Stimulated activated naive CD4-positive, alpha-beta T cell treated with Interleukin-2 at 50 U/mL for 16 hours (primary cell): ENCODE measurements at places on chromosomes 6 and 20.
A peak's percentile ranks its signal among the peaks of the same experiment; 100 is the strongest.

DNA sequence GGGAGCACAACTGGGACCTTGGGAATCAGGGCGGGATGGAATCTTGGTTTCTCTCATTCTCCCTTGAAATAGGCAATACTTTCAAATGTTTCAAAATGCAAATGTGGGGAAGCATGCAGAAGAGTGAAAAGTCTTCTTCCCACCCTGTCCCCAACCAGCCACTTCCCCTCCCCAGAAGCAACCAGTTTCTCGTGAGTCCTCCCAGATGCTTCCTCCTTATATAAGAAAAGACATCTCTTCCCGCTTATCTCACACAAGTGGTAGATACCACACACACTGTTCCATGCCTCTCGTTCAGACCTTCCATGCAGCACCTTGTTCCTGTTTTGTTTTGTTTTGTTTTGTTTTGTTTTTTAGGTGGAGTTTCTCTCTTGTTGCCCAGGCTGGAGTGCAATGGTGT lies 25.1 kb downstream of the HCK start:
- no peak for DNase-seq

- no peak for DNase-seq
These were observed 18.3 kb downstream of the BTN2A1 start for GRCh38 chr6:26475823-26476729.

- no peak for DNase-seq
These were observed 69.7 kb upstream of the TOX2 start for GRCh38 chr20:43844778-43845614.

- DNase-seq = peak; percentile 16
These were observed 1.9 kb downstream of the NFATC2 start for GRCh38 chr20:51540580-51540979.

- DNase-seq = no peak
These were observed 37.4 kb upstream of the HDAC2 start for GRCh38 chr6:114008331-114008730.

- no peak for DNase-seq
These were observed 112.1 kb downstream of the WDR27 start for GRCh38 chr6:169589699-169590257.

GRCh38 chr6:158826819-158827501 lies 7.8 kb upstream of the EZR start:
- DNase-seq = no peak

- no peak for DNase-seq
These were observed at the start of gene ESR1 for GRCh38 chr6:151807513-151808370. Gene ESR1 (plus strand): TSS chr6:151807682. CDS start chr6:151807913, 231 bp downstream.

- DNase-seq = no peak
These were observed 37.1 kb downstream of the PHF3 start for GRCh38 chr6:63672582-63673129.

DNA sequence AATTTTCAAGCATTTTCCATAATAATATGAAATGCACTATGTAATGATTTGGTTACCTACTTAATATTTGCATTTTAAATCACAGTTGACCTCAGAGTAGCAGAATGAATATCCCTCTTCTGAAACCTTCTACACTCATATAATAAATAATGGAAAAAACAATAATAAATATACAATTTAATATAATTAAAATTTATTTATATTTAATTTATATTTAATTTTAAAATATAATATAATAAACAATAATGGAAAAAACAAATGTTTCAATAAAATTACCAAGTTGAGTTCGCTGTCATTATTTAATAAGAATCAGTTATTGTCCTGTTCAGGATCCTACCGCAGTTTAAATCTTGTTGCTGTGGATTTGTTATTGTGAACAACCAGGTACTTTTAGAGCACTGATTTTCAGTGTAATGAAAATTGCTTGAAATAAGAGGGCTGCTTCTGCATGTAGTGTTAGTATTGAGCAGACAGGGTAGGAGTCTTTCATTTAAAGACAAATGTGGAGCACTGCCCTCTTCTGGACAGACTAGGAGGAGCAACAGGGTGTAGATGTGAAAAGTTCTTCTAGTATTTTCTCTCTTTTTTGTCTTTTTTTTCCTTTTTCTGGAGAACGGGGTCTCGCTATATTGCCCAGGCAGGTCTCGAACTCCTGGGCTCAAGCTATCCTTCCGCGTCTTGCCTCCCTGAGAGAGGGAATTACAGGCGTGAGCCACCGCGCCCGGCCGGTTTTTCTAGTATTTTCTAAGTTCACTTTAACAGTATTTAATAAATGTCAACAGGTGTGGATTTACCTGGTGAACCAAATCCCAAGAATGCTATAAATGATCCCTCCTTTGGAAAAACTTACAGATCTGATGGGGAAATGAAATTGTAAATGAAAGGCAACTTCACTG lies 13.6 kb downstream of the TRAPPC3L start:
- peak; percentile 36 for DNase-seq

DNA sequence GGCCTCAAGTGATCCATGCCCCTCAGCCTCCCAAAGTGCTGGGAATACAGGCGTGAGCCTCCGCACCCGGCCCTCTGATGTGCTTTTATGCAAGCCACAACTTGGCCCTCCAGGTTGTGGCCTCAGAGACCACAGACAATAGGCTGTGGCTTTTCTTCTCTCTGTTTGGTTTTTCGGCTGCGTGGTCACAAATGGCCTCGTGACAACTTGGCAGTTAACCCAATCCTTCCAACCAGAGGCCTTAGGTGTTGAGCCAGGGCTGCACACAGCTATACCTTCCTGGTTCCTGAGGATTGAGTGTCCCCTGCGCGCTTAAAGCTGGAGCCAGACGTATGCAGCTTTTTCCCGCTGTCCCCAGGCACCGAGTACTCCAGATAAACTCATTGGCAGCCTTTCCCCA lies 6.3 kb upstream of the TGM3 start:
- DNase-seq = no peak

DNA sequence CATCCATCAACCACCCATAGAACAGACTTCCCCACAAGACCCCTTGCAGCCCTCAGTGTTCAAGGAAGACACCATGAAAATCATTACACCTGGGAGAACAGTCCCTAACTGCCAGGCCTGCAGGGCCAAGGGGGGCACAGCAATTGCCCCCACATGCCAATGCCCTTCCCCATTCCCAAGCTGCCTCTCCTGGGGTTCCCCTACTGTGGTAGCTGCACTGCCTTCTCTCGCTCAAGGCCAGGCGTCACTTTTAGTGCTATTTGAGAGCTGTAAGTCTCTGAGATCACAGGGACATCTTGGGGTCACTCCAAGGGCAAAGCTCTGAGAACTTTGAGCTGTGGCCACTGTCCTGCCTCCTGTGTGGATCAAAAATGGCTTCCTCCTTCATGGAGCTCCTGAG lies 6.0 kb upstream of the ACSS1 start:
- no peak for DNase-seq

GRCh38 chr6:1382883-1383728 lies 6.3 kb upstream of the FOXF2 start:
- no peak for DNase-seq

GRCh38 chr20:330233-331149 lies 5.1 kb downstream of the SOX12 start:
- DNase-seq = peak; percentile 42

GRCh38 chr20:63850689-63851547 lies 10.4 kb upstream of the ABHD16B start:
- peak; percentile 60 for DNase-seq

GRCh38 chr20:43722153-43722505 lies 4.7 kb downstream of the GTSF1L start:
- peak; percentile 32 for DNase-seq

- DNase-seq = no peak
These were observed 32.6 kb downstream of the FBXO5 start for GRCh38 chr6:152950240-152950639.

- no peak for DNase-seq
These were observed 373.5 kb upstream of the FLRT3 start for GRCh38 chr20:14710951-14711350.

DNA sequence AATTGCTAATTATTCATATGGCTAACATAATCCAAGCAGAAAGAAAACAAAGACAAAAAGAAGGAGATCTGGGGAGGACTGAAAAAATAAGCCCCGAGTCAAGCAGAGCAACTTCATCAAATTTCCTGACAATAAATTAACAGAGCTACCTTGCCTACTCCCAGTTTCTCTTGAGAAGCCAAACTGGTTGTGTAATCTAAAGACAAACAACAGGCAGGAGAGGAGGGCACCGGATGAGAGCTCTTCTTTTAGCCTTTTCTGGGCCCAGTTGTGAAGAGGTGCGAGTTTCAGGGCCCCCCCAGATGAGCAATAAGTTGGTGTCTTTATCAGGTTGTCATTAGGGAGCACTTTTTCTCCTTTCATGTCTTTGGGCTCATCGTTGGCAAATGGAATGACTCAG lies 197.1 kb upstream of the PCSK2 start:
- no peak for DNase-seq

DNA sequence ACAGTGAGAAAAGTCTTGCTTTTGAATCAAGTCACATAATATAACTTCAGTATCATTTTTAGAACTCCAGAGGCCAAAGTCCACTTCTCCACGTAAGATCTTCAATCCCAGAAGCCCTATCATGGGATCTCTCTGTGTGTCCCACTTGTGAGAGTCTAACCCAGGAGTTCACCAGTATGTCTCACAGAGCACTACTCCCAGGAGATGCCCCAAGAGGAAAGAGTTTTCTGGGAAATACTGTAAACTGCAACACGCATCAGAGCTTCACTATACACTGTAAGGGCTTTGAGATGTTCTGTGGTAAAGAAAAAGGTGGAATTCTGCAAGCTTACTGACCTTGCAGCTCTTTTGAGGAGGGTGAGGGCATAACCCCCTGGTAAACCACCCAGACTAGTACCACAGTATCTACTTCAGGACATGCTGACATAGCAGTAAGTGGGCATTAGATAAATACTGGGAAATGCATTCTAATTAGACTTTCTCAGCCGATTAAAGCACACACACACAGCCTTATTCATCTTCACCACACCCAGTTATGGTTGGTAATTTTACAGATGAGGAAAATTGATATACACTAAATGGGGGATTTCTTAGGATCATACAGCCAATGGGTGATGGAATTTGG lies 12.3 kb downstream of the DCBLD1 start:
- no peak for DNase-seq

DNA sequence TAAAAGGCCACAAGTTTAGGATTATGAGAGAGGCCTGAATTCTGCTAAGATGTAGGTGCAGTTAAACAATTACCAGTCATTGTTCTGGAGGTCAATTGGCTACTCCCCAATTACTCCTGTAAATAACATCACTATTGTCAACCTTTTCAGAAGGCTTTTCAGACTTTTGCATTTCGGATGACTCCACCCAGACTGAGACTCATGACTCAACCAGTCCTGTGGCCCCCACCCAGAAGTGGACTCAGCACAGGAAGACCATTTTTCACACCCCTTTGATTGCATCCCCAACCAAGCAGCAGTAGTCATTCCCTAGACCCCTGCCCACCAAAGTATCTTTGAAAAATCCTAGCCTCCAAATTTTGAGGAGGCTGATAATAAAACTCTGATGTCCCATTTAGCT lies 139.3 kb upstream of the SLC22A16 start:
- DNase-seq = no peak
